Bronchus fibroblast of lung (primary cell): ENCODE measurements at places on chromosomes 16 and 17. TPM values are rescaled to one million over a fixed set of nuclear protein-coding genes. Genes with fewer than 3 reads are reported as not detected.

RETREG3 gene
- 33.3 and 38.8 TPM in 2 replicates for total RNA-seq

HOXB5 gene
- 12.3 and 15.8 TPM in 2 replicates for total RNA-seq

C16orf96 gene
- total RNA-seq = under 0.01 and 0.17 TPM in 2 replicates

TMEM114 gene
- not detected in 2 replicates for total RNA-seq

CCL14 gene
- total RNA-seq = not detected in 2 replicates

UTS2R gene
- total RNA-seq = not detected in 2 replicates

TMEM107 gene
- total RNA-seq = 30.6 and 34.5 TPM in 2 replicates

TEX14 gene
- total RNA-seq = not detected in 2 replicates

OR1A1 gene
- total RNA-seq = not detected in 2 replicates

ABCC6 gene
- total RNA-seq = 0.30 TPM in 1 of 2 replicates, not detected in the other

OTOP3 gene
- total RNA-seq = not detected in 2 replicates

SLC6A4 gene
- total RNA-seq = not detected in 2 replicates

CMTM1 gene
- 0.59 and 1.0 TPM in 2 replicates for total RNA-seq

CCL1 gene
- total RNA-seq = not detected in 2 replicates

ARHGDIG gene
- not detected in 2 replicates for total RNA-seq

ATAD5 gene
- 2.2 and 3.5 TPM in 2 replicates for total RNA-seq

C16orf92 gene
- total RNA-seq = not detected in 2 replicates

ALOXE3 gene
- total RNA-seq = under 0.01 TPM in 1 of 2 replicates, not detected in the other

ATP2A3 gene
- 0.45 and 0.84 TPM in 2 replicates for total RNA-seq

NTN3 gene
- 0.15 and 0.34 TPM in 2 replicates for total RNA-seq

MT1M gene
- 2.8 and 3.0 TPM in 2 replicates for total RNA-seq

CD68 gene
- total RNA-seq = 27.7 and 27.8 TPM in 2 replicates
